Activated naive CD4-positive, alpha-beta T cell treated with anti-CD3 and anti-CD28 coated beads, Interleukin-2, amount 50 U/mL, for 16 hours (primary cell): ENCODE measurements at places on chromosomes 2 and 18.

DNA sequence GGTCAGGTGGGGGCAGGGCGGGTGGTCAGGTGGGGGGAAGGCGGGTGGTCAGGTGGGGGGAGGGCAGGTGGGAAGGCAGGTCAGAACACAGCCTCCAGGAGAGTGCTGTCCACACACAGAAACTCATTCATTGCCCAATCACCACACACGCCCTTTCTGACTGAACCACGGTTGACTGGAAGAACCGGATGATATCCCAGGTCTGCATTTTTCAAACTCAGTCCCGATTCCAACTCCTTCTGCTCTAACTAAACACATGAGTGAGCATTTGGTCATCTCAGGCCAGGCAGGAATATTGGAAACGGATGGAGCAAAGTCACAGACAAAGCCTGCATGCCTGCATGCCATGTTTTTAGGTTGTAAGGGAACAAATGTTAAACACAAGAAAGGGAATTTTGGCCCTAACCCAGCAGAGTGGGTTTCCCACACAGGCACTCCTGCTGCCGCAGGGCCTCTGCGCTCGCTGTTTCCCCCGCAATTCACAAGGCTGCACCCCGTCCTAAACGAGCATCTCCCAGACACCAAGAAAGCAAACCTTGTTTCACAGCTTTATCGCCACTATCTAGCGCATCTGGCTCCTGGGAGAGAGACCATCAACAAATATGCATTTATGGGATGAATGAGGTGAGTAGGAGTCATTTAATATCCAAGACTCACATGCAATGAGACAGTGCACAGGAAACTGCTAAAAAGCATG lies 100.1 kb downstream of the ZNF516 start:
- no peak for DNase-seq

- no peak for DNase-seq
Observed at GRCh38 chr2:212154477-212154878, 384.1 kb downstream of the ERBB4 start.

DNA sequence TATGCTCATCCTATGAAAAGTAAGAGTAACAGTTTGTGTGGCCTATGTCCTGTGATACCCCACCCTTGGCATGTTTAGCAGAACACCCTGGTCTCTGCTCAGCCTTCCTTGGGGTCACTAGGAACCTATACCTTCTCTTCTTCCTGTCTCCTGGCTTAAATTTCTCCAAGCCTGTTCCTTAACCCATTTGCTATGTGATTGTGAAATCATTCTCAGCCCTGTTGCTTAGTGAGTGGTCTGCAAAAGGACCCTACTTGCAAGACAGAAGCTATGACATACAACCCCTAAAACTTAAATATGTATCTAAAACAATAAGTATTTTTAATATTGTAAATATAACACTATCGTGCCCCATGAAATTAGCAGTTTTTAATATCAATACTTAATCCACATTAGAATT lies 524.7 kb downstream of the PARD3B start:
- no peak for DNase-seq

DNA sequence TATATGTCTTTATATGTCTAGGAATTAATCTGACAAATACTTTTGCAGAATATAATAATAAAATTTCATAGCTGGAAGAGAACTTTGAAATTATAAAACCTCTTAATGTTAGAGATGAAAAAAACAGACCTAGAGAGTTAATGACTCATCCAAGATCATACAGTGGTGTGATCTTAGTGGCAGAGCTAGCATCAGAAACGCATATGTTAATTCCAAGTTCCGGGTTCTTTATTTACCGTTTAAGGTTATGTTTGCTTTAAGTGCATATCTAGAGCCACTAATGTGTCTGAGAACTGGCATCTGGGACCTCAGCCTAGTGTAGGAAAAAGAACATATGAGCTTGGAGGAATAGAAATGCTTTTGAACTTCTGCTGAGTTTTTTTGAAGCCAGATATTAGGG lies 24.3 kb downstream of the CERS6 start:
- no peak for DNase-seq

DNA sequence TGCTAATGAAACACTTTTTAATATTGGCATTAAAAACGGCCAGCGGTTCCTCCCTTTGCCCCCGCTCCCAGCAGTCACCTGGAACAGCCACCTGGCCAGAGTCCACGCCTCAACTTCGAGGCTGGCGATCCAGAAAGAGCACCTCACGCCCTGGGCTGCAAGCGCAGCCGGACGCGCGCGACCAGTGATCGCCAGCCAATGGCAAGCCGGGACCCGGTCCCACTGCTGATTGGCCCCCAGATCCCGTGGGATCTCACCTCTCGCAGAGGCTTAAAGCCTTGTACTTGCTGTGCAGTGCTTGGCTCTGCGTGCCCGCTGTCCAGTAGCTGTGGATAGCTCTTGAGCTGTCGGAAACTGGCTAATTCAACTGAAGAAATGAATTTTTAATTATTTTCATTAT lies 4.1 kb upstream of the RBM45 start:
- no peak for DNase-seq
